D721Med (cell line): ENCODE measurements at places on chromosomes 11 and 22.

GRCh38 chr11:5624489-5625279 lies at the start of gene TRIM34:
TSS of gene TRIM34 (plus strand) at chr11:5625001. CDS start at chr11:5632332, 7,331 bp downstream.
- DNase-seq, result no peak

DNA sequence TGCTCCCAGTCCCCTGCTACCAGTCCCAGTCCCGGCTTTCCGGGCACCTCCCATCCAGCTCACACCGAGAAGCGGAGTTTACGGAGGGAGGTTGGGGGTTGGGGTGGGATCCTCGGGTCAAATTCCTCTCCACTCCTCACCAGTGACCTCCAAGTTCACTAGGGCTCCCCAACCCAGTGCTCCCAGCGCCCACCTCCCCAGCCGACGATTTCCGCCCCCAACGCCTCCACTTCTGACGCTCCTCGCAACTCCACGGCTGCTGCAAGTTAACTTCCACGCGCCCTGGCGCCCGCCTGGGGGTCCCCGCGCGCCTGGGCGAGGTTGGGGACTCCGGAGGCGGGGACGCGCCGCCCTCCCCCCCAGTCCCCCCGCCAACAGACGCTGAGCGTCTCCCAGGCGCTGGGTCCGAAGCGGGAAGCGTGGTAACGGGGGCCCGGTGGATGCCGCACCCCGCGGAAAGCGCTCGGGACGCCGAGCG lies 526 bp downstream of the TPST2 start:
- DNase-seq, result no peak

DNA sequence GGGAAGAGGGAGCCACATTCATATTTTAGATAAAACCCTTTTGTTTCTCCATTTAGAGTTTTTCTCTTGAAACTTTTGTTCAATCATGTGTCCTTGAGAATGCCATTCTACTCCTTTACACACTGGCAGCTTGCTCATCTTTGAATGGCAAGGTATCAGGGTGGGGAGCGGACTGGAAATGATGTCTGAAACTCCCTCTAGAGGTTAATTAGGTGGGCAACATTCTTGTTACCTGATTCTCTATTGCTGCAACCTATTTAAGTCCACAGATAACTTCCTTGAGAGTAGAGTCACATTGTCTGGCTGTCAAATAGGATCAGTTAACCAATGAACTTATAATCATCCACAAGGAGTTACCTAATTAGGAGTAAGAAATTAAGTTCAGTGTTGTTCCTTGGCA lies 533.6 kb upstream of the API5 start:
- DNase-seq, result no peak

DNA sequence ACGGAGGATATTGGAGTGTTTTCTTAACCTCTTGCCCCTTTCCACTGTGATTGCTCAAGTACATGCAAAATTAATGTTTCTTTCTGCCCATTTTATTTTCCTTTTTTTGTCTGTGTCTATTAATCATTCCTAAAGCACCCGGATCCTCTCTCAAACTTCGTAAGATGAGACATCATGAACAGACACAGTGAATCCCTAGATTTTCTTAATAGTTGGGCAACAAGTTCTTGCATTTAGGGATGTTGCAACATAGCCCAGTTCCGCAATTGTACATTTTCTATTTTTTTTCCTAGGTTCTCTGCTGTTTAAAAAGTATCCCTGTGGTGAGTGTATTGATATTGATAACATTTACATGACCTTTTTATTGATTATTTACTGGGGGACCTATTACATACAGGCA lies 2.9 kb downstream of the FAM111A start:
- DNase-seq, result no peak

GRCh38 chr11:120063686-120064340 lies 74.1 kb downstream of the TRIM29 start:
- no peak for DNase-seq

DNA sequence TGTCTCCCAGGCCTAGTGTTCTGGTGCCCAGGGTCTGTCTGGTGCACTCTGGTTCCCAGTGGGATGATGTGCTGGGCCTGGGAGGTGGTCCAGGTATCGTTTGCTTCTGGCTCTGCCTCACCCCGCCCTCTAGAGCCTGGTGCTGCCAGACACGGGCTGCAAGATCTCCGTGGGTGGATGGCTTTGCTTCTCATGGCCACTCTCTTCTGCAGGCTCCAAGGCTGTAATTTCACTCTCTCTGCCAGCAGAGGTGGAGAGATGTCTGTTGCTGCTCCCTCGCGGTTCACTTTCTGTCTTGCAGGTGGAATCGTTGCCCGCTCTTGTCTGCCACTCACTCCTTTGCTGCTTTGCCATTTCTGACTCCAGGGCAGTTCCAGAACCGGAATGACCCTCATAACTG lies 13.4 kb downstream of the NADSYN1 start:
- DNase-seq, result no peak

- DNase-seq, result no peak
These were observed 1.4 kb downstream of the OTOG start for GRCh38 chr11:17548444-17548843.

DNA sequence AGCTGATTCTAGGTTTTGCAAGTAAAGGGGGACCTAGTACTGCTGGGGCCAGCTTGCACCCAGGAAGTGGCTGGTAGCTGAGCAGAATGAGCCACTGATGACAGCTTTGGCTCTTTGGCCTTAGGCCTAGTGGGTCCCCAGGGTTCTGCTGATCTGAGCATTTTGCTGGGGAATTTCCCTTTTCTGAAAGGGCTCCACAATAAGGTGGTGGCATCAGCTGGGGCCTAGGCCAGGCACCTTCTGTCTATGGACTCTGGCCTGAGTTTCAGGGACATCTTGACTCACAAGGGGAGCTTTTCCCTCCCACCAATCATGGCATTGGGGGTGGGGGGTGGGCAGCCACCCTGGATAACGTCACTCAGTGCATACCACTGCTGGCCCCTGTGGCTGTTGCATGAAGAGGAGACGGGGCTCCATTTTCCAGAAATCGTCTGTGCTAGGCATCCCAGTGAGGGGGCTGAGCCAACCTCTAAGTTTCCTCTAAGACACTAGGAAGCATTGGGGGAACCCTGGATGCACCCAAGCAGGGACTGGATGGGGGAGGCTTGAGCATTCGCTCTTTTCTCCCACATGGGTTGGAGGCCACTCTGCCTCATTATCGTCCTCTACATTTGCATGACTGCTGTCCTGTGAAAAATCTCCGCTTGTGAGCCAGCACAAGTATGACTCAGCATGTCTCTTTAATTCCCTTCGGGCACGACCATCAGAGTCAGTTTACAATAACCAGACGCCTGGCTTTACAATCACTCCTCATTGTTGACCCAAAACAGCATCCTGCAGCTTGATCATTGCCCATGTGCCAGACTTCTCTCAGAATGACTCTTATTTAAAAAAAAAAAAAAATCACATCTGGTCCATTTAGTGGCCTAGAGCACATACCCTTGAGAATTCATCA lies 145.0 kb upstream of the THY1 start:
- no peak for DNase-seq

DNA sequence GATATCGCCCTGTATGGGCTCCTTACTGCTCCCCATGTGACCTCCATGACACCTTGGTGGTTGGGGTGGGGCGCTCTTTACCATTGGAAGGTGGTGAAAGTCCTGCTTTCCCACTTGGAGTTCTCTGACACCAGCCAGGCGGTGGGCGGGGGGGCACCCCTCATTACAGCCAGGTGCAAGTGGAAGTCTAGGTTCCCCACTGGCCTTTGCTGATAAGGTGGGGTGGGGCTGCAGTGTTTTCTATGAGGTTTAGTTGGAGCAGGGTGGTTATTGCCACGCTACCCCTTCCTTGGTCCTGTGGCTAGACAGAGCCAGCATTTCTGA lies 5.5 kb upstream of the SLC37A2 start:
- no peak for DNase-seq

GRCh38 chr22:31625661-31626426 lies 36.2 kb downstream of the PISD start:
- DNase-seq, result no peak

- DNase-seq, result no peak
These were observed 143.5 kb downstream of the MSANTD4 start for GRCh38 chr11:105878510-105878909.

DNA sequence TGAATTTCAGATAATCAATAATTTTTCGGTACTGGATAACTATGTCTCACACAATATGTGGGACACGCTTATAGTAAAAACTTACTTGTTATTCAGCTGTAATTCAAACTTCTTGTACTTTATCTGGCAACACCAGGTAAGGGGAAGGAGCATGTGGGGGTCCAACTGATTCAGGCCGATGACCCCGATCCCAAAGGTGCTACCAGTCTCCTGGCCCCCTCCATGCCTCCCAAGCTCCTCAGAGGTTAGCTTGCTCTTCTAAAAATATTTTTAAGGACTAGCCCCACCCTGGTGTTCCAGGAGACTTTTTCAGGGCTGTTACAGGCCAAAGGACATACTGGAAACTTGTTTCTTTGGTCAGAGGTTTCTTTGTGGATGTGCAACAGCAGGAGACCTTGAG lies 61.8 kb upstream of the ALX4 start:
- no peak for DNase-seq

GRCh38 chr22:45577746-45578523 lies 75.3 kb downstream of the FBLN1 start:
- peak; percentile 41 for DNase-seq

DNA sequence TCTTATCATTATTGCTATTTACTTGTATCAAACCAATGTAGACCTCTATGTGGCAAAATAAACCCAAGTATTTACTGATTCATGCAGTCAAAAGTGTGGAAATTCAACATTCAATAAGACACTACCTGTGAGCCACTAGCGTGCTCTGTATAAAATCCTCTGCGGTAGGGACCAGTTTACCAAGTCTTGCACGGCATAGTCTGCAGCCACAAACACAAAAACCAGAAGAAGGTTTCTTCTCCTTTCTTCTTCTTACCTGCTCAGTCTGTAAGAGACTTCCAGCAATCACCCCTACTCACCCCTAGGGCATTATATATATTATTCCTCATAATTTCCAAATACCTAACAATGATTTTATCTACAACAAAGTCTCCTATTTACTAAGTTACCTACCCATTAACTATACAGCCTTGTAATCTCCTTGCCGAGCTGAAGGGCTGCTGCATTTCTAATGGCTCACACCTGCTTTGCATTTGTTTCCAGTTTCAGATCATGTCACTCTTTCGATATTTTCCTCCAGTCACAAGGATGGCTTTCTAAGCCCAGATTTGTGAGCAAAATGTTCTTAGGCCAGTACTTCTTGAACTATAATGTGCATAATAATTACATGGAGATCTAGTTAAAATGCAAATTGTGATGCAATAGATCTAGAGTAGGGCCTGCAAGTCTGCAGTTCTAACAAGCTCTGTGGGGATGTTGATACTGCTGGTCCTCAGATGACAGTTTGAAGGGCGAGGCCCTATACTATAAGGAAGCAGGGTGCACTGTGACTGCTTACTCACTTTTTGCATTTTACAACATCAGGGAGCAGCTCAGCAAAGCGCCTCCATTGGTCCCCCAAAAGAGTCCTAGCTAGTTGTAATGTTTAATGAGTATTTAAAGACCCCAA lies 191.9 kb upstream of the DDI1 start:
- no peak for DNase-seq

DNA sequence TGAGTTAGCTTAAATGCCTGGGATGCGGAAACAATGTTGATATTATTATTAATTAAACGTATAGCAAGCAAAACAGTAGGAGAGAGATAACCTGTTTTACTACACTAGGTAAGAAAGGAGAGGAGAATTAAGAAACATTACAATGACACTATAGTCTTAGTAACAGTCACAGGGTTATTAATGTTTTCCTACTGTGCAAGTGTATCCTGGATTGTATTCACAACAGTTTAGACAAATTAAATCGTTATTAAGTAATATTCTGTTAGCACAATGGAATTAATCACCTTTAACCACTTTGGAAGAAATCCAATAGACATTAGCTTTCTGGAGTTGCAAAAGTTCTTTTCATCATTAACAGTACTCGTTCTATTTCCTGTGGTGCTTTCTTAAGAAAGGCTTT lies 3.4 kb downstream of the FAM181B start:
- no peak for DNase-seq

DNA sequence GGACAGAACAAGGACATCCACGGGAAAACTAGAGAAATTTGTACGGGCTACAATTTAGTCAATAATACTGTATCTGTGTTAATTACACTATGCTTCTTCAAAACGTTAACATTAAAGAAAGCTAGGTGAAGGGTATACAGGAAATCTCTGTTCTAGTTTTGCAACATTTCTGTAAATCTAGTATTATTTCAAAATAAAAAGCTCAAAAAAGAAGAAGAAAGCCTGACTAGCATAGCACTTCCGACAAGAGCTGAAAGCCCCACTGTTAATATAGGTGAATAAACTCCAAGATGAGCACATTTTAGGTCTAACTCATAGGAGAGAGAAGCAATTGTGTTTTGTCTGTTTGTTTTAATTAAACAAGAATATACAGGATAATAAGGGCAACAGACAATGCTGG lies 299.7 kb downstream of the TTC28 start:
- no peak for DNase-seq

DNA sequence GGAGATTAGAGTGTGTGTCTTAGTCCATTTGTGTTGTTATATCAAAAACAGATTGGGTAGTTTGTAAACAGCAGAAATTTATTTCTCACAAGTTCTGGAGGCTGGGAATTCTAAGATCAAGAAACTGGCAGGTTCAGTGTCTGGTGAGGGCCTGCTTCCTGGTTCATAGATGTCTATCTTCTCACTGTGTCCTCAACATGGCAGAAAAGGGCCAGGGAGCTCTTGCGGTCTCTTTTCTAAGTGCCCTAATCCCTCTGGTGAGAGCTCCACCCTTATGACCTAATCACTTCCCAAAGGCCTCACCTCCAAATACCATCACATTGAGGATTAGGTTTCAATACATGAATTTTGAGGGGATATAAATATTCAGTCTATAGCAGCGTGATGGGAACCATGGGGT lies 25.5 kb upstream of the AMOTL1 start:
- DNase-seq, result no peak

DNA sequence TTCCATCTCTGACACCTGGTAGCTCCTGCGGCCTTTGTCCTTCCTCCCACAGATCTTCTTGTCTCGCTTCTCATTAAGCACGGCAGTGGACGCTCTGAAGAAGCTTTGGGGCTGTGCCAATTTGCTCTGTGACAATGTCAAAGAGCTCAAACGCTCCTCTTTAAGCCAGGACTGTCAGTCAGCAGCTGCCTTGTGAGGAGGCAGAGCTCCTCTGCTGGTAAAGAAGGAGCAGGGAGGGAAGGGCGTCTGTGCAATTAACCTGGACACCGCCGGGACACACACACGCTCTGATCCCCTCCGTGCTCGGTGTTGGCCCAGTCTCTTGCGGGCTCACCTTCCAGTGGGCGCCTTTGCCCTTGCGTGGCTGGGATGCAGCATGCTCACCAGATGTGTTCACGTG lies 373.9 kb downstream of the BRD1 start:
- no peak for DNase-seq

DNA sequence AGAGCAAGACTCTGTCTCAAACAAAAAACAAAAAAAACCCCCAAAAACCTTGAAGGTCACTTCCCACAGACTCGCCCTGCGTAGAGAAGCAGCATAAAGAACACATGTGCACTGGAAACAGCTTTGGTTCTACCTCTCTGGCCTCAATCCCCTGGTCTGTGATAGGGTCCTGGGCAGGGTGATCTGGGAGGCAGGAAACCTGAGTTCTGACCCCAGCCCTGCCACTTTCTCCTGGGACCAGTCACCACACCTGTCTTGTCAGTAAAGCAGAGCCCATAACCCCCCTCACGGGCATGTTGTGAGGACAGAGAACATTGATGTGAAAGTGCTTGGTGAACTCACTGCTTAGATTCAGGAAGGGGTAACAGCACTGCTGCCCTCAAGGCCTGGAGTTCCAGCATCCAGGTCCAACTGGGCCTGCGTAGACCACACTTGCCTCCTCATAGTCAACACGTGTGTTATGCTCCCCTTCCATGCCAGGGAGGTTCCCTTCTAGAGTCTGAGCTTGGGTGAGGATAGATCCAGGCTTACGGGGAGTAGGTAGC lies 11.4 kb downstream of the UCP2 start:
- no peak for DNase-seq
